Activated T-cell treated with anti-CD3 and anti-CD28 coated beads for 4 hours (primary cell): ENCODE measurements at places on chromosomes 2 and 18.

DNA sequence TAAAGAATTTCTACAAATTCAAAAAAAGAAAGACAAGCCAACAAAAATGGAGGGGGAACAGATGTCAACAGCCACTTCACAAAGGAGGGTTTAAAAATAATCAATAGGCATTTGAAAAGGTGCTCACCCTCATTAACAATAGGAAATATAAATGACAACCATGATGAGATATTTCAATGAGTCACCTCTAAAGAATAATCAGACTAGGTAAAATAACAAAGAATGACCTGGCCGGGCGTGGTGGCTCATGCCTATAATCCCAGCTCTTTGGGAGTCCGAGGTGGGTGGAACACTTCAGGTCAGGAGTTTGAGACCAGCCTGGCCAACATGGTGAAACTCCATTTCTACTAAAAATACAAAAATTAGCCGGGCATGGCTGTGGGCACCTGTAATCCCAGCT is 133.6 kb downstream of the KCNE4 start:
- DNase-seq = no peak

- DNase-seq = no peak
Observed at GRCh38 chr2:43948370-43948769, 47.4 kb downstream of the LRPPRC start.

- DNase-seq = no peak
Observed at GRCh38 chr2:105546628-105546974, 147.8 kb upstream of the FHL2 start.

- no peak for DNase-seq
Observed at GRCh38 chr2:231347638-231348037, 47.9 kb upstream of the B3GNT7 start.

GRCh38 chr2:173652311-173652710 is 297.6 kb downstream of the CDCA7 start:
- DNase-seq = no peak

GRCh38 chr2:151111599-151112278 is 149.9 kb downstream of the RBM43 start:
- no peak for DNase-seq

DNA sequence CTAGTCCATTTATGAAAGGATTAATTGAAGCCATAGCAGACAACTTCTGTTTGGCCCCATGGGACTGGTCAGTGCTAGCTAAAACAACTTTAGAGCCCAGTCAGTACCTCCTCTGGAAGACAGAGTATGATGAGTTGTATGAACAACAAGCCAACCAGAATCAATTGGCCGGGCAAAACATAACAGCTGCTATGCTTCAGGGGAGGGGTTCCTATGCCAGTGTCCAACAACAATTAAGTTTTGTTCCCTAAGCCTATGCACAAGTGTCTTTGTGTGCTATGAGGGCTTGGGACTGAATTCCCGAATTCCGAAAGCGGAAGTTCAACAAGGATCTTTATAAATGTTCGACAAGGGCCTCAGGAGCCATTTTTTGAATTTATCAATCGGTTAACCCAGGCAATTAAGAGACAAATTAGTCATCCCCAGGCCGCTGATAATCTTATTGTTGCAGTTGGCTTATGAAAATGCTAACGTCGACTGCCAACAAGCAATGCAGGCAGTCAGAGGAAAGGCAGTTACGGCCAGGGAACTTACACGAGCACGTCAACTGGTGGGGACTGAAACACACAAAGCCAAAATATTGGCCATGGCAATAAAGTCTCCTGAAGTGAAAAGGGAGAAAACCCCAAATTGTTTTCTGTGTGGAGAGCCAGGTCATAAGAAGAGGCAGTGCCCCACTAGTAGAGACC is 57.9 kb downstream of the ZNF638 start:
- no peak for DNase-seq

GRCh38 chr2:239608723-239609122 is 207.9 kb upstream of the HDAC4 start:
- no peak for DNase-seq

DNA sequence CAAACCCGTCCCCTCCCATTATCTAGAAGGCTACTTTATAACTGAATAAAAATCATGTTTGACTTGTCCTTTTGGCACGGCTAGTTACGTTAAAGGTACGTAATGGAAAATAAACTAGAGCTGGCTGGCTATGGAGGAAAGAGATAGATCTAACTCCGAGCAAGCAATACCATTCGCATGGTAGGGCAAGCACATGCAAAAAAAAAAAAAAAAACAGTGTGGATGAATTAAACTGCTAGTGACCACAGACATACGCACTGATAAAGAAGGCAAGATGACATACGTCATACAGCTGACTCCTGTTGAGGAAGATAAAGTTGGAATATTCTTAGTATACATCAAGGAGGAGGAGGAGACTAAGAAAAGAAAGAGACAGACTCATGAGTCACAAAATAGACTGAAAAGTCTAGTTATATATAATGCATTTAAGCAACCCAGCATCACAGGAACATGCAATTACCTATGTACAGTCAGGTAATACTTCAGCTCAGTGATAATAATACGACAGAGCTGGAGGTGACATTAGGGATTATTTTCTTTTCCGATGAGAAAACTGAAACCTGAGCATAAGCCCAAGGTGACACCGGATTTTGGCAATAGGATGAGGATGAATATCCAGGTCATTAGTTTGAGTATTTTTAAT is 37.9 kb upstream of the NARS1 start:
- no peak for DNase-seq

DNA sequence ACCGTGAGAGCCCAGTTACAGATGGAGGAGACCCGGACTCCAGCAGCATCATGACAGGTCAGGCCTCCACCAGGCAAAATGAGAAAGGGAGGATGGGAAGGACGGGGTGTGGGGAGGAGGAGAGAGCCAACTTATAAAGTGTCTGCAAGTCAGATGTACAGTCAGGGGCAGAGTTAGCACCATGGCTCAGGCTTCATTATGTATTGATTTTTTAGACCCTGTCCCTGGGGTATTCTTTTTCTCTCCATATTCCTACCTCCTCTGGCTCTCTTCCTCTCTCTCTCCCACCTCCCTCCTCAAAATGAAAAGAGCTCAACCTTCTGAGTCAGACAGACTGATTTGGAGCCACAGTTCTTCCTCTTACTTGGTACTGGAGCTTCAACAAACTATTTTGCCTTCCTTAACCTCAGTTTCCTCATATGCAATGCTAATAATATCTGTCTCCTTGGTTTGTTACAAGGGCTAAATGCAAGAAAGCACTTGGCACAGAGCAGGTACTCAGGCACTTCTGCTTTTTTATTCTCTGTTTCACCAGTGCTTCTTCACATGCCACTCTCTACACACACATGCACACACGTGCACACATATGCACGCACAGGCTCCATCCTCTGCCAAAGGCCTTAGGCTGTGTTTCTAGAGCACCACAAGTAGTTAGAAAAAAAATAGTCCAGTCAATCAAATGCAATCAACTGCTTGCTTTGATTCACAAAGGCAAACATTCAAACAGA is 92.3 kb upstream of the PKDCC start:
- DNase-seq = no peak

- DNase-seq = no peak
Observed at GRCh38 chr2:166972418-166972817, 84.1 kb downstream of the XIRP2 start.

GRCh38 chr2:25161055-25161781 is 7.2 kb downstream of the POMC start:
- DNase-seq = peak; percentile 54

GRCh38 chr2:130198343-130198742 is at the start of gene TUBA3E:
Gene TUBA3E, minus strand, starts transcription at chr2:130198439. Its CDS starts 79 bp downstream, at chr2:130198360.
- DNase-seq = no peak

- no peak for DNase-seq
Observed at GRCh38 chr2:201467666-201468065, 16.1 kb downstream of the STRADB start.
